ENCODE measurements at places on chromosomes 1 and 21.

- H3K4me3 ChIP-seq, result no peak overlapping the region
- peaks cover 7% of the 10 kb centered on the region for H3K4me1 ChIP-seq
- no peaks in the 10 kb centered on the region for H3K36me3 ChIP-seq
- H3K27me3 ChIP-seq, result no peaks in the 10 kb centered on the region
- DNase-seq, result peak; percentile 54
- no peak overlapping the region for H3K27ac ChIP-seq
Measured at GRCh38 chr1:212457740-212458338, 25.1 kb downstream of the NENF start.

GRCh38 chr1:183346276-183346732 lies 71.9 kb downstream of the NMNAT2 start:
- no peaks in the 10 kb centered on the region for H3K36me3 ChIP-seq
- peaks cover 24% of the 10 kb centered on the region for H3K27me3 ChIP-seq
- no peaks in the 10 kb centered on the region for H3K4me1 ChIP-seq
- no peak for DNase-seq
- no peak overlapping the region for H3K4me3 ChIP-seq

GRCh38 chr1:9238134-9238533 lies 3.6 kb downstream of the H6PD start:
- no peak for DNase-seq
- no peak overlapping the region for H3K27ac ChIP-seq
- H3K4me1 ChIP-seq, result peaks cover 68% of the 10 kb centered on the region

GRCh38 chr1:28602536-28603439 lies 10.7 kb downstream of the RAB42 start:
- peaks cover 6% of the 10 kb centered on the region for H3K4me1 ChIP-seq
- peaks cover 5% of the 10 kb centered on the region for H3K36me3 ChIP-seq
- H3K4me3 ChIP-seq, result no peak overlapping the region
- H3K27me3 ChIP-seq, result no peaks in the 10 kb centered on the region
- peak; percentile 18 for DNase-seq
- no peak overlapping the region for H3K27ac ChIP-seq

Data from stimulated activated naive B cell treated with anti-CD40 and anti-IgM and Interleukin-4, amounts not matched to agents 10 μg/mL and 1 μg/mL and 100 μg/mL, for 72 hours (primary cell).